Fibroblast of skin of scalp (primary cell): ENCODE measurements at places on chromosomes 5 and 9.
A peak's percentile ranks its signal among the peaks of the same experiment; 100 is the strongest.

- peak; percentile 49 for DNase-seq
Observed at GRCh38 chr9:103798620-103799019, 295.5 kb upstream of the SMC2 start.

- peak; percentile 6 for DNase-seq
Observed at GRCh38 chr5:31023105-31023504, 170.4 kb upstream of the CDH6 start.

- peak; percentile 70 for DNase-seq
Observed at GRCh38 chr5:142356349-142356715, 31.5 kb upstream of the SPRY4 start.

GRCh38 chr9:79976257-79977073 lies 404.7 kb downstream of the TLE4 start:
- no peak for DNase-seq

DNA sequence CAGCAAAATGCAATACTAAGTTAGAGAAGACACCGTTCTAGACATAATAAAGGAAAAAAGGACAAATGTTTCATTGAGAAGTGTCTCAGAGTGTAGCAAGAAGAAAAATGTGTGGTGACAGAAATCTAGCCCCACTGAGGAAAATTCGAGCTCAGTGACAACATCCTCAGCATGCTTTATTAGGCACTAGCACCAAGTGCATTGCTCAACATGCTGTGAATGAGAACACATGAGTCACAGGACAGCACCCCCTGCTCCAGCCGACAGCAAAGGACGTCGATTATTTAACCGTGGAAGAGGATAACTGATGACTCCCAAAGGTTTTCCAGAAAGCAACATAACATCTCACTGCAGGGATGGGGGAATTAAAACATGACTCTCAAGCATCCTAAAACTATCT lies 182.7 kb downstream of the GNAQ start:
- DNase-seq = peak; percentile 83

GRCh38 chr9:137371521-137371941 lies 51.4 kb downstream of the EXD3 start:
- DNase-seq = no peak

DNA sequence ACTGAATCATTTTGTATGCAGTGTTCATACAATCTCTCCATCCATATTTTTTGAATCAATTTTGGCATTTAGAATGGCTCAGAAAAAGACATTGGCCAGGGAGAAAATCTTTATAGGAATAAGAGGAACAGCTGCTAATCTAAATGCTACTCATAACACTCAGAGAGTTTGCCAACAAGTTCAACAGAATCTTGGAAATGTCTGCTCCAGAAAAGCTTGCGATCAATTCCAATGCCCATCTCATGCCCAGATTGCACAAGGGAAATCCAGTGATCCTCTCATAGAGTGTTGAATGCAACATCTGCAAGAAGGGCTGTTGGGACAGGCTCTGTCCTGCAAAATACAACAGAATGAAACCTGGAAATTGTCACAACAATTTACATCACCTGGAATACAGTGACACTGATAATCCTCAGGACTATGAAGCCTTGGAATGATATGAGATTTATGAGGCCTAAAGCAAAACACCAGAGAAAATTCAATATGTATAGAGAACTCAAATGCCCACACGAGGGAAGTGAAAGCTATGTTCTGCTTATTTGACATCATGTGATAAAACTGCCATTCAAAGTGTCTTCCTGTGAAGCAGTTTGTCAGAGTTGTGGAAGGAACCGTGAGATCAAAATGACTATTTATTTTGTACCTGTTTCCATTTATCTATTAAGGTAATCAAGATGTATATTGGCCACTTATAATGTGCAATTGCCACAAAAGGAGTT lies 190.1 kb downstream of the PARP8 start:
- no peak for DNase-seq
